ENCODE measurements at places on chromosomes 3 and 15.
A peak's percentile ranks its signal among the peaks of the same experiment; 100 is the strongest.

GRCh38 chr15:93118904-93119303 is 29.9 kb upstream of the RGMA start:
- no peak for DNase-seq

- DNase-seq, result no peak
These were observed 12.8 kb upstream of the GATA2 start for GRCh38 chr3:128505771-128506170.

- DNase-seq, result no peak
These were observed 103.4 kb upstream of the SELENOK start for GRCh38 chr3:53994986-53995603.

GRCh38 chr3:134307425-134307824 is 56.8 kb upstream of the RYK start:
- no peak for DNase-seq

GRCh38 chr3:194658477-194659242 is 13.3 kb downstream of the LSG1 start:
- no peak for DNase-seq

- no peak for DNase-seq
These were observed 60.0 kb upstream of the SYN2 start for GRCh38 chr3:11944052-11944673.

GRCh38 chr3:73137736-73138403 is 76.4 kb downstream of the EBLN2 start:
- DNase-seq, result no peak

- no peak for DNase-seq
These were observed 563.8 kb downstream of the PYDC2 start for GRCh38 chr3:192024751-192025150.

- DNase-seq, result no peak
These were observed 39.6 kb downstream of the FLNB start for GRCh38 chr3:58047826-58048225.

- no peak for DNase-seq
These were observed 28.2 kb upstream of the USP3 start for GRCh38 chr15:63476229-63476632.

- DNase-seq, result no peak
These were observed 343.1 kb downstream of the OXSM start for GRCh38 chr3:26132942-26133341.

- no peak for DNase-seq
These were observed 12.5 kb upstream of the CAMKV start for GRCh38 chr3:49882166-49882565.

DNA sequence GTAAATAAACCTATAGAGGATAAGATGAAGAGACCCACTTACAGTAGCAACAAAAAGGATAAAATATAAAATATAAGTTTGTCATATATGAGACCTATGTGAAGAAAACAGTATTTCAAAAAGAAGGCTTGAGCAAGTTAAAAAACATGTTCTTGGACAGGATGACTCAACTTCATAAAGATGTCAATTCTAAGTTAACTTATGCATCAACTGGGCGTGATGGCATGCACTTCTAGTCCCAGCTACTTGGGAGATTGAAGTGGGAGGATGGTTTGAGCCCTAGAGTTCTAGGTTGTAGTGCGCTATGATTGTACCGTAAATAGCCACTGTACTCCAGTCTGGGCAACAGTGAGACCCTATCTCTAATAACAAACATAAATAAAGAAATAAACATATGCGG is 59.7 kb downstream of the PDCD6IP start:
- no peak for DNase-seq

GRCh38 chr3:112635674-112636073 is 5.3 kb downstream of the CCDC80 start:
- DNase-seq, result no peak

- DNase-seq, result peak; percentile 18
These were observed 53.7 kb downstream of the CGGBP1 start for GRCh38 chr3:88005066-88005465.

- no peak for DNase-seq
These were observed 21.3 kb downstream of the PLOD2 start for GRCh38 chr3:146139586-146140110.

GRCh38 chr3:49841126-49841696 is 15.2 kb downstream of the TRAIP start:
- DNase-seq, result no peak

- DNase-seq, result no peak
These were observed 454.7 kb downstream of the SQOR start for GRCh38 chr15:46089467-46089935.

GRCh38 chr3:12486916-12487315 is 2.6 kb downstream of the TSEN2 start:
- DNase-seq, result no peak

DNA sequence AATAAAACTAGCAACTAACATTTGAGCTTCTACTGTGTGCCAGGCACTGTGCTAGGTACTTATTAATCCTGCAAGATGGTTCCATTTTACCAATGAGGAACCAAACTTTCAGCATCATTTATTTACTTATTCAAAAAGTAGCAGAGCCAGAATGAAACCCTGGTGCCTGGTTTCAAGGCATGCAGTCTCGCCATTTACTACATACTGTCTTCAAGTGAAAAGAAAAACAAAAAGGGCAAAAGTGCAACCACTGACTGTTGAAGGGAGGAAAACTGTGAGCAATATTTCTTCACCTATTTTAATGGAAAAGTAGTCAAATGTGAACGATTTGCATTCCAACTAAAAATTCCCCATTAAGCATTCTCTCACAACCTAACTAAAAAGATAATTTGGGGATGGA is 8.7 kb downstream of the DCUN1D1 start:
- no peak for DNase-seq

GRCh38 chr15:75232826-75233503 is 25.2 kb upstream of the GOLGA6C start:
- DNase-seq, result no peak

DNA sequence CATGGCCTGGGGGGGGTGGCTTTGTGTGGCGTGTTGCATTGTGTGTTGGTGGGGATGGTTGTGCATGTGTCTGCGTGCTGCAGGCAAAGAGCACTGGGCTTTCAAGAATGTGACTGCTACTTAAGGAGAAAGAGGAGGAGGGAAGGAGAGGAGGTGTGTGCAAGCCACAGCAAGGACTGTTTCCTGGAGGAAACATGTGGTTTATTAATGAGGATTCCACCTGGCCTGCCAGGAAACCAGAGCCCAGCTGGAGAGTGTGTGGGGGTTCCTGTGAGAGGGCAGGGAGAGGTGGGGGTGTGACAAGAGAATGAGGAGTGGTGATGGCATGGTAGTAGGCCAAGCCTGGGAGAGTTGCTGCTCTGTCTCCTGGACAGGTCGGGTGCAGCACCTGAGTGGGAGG is 258.1 kb upstream of the ROPN1 start:
- no peak for DNase-seq

GRCh38 chr3:27454461-27454860 is 29.7 kb downstream of the SLC4A7 start:
- no peak for DNase-seq

GRCh38 chr15:68286256-68286655 is 8.7 kb downstream of the FEM1B start:
- DNase-seq, result no peak

All from CD4-positive, alpha-beta T cell treated with Interleukin-6 at 100 ng/mL for 8 hours (primary cell).